ENCODE measurements at places on chromosomes 7 and 10.

DNA sequence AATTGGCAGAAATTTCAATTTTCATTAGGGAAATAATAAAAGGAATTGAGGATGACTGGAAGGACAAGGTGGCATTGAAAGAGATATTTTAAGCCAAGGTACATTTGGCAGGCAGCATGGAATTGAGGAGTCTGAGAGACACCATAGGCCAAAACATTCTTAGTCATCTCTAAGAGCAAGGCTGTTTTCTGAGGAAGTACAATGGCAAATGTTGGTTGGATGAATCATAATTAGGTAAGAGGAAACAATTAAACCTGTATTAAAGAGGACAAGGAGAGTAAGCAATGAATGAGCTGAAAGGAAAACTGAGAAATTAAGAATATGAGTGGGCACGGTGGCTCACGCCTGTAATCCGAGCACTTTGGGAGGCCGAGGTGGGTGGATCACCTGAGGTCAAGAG is 86.3 kb downstream of the MRPL32 start:
- DNase-seq, result no peak

DNA sequence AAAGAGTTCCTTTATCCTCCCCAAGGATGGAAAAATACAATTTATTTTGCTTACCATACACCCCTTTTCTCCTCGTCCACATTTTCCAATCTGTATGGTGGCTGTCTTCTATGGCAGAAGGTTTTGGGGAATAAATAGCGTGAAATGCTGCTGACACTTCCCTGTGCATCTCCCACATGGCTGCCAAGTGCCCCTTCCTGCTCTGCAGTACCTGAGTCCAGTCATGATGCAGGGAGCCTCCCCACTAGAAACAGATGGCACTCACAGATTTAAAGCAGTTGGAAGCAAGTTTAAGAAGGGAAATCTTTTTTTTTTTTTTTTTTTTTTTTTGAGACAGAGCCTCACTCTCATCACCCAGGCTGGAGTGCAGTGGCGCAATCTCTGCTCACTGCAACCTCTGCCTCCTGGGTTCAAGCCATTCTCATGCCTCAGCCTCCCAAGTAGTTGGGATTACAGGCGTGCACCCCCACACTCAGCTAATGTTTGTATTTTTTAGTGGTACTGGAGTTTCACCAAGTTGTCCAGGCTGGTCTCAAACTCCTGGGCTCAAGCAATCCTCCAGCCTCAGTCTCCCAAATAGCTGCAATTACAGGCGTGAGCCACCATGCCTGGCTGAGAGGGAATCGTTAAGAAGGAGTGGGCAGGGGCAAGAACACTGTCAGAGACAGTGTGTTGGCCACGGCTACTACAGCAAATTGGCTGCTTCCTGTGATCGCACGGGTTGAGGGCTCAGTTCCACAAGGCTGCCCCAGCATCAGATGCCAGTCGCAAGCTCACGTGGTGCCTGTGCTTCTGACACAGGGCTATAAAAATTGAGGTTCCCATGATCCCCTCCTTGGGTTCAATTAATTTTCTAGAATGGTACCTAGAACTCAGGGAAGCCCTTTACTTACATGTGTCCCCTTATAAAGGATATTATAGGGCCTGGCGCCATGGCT is 5.3 kb upstream of the PILRA start:
- no peak for DNase-seq

DNA sequence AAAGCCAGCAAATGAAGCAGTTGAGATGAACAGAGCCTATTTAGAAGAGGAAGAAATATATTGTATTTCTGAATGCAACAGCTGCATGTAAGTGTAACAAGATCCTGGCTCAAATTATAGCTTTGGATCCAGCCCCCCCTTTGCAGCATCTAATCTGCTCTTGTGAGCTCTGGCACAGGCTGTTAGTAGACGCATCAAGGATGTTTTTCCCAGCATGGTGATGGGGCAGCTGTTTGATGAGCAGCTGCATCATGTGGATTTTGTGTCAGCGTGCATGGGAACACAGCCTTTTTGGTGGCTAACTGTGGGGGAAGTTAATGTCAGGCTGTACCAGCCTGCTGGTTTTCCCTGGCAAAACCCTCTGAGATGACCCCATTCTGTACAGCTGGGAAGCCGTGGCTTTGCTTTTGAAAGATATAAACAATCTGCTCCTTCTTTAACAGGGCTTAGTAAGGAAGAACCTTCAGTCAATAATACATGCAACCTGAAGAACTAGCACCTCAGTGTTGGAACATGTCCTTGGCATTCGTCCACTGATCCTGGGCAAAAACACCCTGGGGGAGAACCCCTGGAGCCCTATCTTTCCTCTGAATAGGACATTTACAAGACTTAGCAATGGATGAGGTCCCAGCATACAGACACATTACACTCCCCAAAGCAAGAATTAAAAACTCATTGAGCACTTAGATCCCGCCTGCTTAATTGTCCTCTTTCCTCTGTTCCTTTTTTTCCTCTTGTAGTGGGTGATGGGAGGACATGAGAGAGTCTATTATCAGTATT is 70.6 kb downstream of the NPS start:
- no peak for DNase-seq

DNA sequence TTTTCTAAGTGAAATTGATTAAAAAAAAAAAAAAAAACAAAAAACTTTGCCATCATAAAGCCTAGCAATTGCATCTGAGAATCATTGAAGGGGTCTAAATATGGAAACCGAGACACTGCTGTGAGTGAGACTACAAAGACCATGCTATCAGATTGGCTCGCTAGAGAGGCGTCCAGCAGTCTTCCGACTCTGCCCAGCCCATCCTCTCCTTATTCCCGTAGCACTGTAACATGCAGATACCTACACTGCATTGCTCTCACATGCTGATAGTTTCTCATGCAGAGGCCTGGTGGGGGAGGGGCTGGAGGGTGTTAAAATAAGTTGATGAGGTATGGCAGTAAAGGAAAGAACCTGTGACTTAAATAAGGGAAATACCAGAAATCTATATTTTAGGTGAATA is 130.7 kb downstream of the NRF1 start:
- no peak for DNase-seq

DNA sequence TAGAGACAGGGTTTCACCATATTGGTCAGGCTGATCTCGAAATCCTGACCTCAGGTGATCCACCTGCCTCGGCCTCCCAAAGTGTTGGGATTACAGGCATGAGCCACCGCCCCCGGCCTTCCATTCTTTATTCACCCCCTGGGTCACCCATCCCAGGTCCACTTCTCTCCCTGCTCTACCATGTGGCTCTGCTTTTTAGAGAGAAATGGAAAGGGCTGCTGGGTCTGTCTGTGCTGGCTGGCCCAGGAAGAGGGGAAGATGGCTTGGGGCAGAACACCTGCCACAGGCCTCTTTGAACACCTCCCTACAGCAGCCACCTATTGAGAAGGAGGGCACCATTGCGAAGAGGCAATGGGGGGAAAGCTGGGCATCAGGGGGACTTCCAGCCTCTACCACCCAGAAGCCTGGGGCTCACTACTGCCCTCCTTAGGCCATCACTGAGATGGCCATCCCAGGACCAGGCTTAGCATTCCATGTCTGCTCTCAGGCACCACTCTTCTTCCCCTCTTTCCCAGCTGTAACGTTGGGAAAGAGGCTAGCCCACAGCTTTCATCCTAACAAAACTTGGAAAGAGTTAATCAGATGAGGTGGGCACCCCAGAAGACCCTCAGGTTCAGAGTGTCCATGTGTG is 256.3 kb downstream of the GRID1 start:
- DNase-seq, result peak; percentile 38

DNA sequence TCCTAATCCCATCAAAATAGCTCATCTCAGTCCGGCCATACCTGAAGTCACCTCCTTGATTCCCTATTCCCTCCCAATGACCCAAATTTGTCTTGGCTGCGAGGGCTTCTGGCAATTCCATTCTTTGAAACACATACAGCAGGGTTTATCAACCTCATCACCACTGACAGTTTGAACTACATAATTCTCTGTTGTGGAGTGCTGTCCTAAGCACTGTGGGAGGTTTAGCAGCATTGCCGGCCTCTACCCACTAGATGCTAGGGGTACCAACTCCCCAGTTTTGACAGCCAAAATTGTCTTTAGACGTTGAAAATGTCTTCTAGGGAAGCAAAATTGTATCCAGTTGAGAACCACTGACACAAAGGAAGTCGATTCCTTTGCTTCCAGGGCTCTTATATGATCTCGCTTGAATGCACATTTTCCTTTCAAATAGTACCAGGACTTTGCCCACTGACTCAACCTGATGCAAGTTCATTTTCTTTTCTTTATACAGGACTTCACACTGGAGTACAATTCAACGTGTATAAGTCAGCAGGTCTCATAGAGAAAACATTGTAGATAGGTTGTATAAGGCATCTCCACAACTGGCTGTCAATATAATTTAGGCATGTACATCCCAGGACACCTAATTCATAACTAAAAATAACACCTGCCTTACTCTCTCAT is 133.3 kb downstream of the STRA8 start:
- DNase-seq, result no peak

DNA sequence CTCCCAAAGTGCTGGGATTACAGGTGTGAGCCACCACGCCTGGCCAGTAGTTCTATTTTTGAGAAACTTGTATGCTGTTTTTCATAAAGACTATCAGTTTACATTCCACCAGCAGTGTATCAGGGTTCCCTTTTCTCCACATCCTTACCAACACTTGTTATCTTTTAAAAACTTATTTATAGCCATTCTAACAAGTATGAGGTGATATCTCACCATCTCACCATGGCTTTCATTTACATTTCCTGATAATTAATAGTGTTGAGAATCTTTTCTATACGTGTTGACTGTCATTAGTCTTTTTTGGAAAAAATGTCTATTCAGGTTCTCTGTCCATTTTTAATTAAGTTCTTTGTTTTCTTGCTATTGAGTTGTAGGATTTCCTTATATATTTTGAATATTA is 416.1 kb downstream of the NEBL start:
- no peak for DNase-seq

GRCh38 chr7:134535272-134535918 is 8.0 kb downstream of the AKR1B10 start:
- no peak for DNase-seq

GRCh38 chr7:79770063-79770462 is 316.6 kb upstream of the MAGI2 start:
- DNase-seq, result no peak

- peak; percentile 94 for DNase-seq
Measured at GRCh38 chr7:157690833-157691585, 354.2 kb downstream of the DNAJB6 start.

GRCh38 chr7:5692112-5692844 is 89.2 kb downstream of the RNF216 start:
- DNase-seq, result no peak

DNA sequence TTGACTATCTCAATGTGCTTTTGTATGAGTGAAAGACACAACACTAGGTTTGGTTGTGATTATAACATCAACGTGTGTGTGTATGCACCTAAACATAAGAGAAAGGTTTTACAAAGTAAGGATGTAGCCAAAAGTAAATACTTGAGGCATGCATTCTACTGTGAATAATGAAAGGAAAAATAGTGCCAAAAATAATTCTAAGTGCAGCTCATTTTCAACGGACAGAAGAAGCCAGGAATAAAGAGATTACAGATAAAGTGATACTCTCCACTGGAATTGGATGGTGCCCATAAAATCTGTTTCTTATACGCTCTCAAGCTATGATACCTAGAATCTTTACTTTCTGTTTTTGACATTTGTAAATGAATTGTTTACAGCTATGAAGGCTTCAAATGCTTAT is 135.0 kb upstream of the TMEM72 start:
- no peak for DNase-seq

DNA sequence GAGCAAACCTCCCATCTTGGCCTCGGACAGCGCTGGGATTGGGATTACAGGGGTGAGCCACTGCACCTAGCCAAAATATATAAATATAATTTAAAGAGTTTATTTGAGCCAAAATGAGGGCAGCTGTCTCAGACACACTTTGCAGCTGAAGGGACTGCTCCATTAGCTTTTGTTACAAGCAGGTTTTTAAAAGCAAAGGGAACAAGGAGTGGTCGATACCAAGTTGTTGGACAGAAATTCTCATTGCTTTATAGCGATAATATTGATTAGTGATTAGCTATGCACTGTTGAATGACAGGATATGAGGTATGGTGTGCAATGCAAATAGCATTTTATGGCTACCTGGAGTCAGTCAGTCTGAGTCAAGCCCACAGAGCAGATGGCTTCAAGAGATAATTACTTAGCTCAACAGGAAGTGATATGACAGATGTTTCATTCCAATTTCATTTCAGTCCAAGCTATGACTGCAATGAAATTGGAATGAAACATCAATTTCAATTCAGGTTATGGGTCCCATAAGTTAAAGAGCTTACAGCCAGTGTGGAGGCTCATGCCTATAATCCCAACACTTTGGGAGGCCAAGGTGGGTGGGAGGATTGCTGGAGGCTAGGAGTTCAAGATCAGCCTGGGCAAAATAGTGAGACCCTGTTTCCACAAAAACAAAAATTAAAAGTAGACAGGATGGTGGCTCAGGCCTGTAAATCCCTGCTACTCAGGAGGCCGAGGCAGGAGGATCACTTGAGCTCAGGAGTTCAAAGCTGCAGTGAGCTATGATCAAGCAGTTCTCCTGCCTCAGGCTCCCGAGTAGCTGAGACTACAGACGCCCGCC is 23.1 kb downstream of the TYW1 start:
- no peak for DNase-seq

DNA sequence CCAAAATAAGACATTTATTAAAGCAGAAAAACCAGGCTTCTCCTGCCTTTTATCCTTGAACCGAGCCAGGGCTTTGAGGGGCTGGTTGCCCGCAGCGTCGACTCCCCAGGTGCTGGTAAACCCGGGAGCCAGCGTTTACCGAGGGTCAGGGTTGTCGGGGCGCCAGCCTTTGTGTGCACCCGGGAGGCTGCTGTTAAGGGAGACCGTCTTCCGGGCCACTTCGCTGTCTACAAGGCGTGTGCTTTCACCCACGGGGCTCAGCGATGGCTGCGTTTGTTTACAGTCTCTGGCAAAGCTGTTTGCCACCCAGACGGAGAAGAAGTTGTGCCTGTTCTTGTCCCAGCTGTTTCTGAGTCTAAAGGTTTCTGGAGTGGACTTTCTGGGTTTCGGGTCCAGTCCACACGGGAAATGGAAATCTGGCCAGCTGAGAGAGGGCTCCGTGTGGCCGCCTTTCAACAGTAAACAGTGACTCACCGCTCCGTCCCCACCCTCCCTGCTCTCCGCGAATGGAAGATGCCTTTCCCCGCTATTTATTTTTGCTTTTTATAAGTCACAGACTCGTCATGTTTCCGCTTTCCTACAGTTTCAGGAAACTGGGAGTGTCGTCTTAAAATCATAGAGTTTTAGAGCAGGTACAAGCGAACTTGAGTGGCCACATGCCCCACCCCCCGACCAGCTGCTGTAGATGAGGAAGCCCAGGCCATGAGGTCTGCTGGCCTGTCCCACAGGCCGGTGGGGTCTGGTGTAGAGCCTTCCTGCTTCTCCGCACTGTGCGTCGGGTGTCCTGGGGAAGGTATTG is 2.2 kb downstream of the MAFK start:
- no peak for DNase-seq

GRCh38 chr7:158734861-158735260 is 30.3 kb upstream of the NCAPG2 start:
- DNase-seq, result no peak
